ENCODE measurements at places on chromosomes 11 and 22. TPM values are rescaled to one million over a fixed set of nuclear protein-coding genes. Genes with fewer than 3 reads are reported as not detected.

APLNR gene
- polyA plus RNA-seq, result not detected

MUC15 gene
- not detected for polyA plus RNA-seq

EIF3M gene
- 601 TPM for polyA plus RNA-seq

ENTHD1 gene
- polyA plus RNA-seq, result not detected

- DNase-seq, result no peak
- H3K36me3 ChIP-seq, result no peaks in the 10 kb centered on the region
- H3K4me1 ChIP-seq, result peaks cover 13% of the 10 kb centered on the region
- no peak overlapping the region for H3K27ac ChIP-seq
- no peak overlapping the region for H3K4me3 ChIP-seq
Observed at GRCh38 chr11:66541892-66542291, 4.0 kb downstream of the ZDHHC24 start.

- H3K27ac ChIP-seq, result no peak overlapping the region
- peaks cover 32% of the 10 kb centered on the region for H3K4me1 ChIP-seq
- no peaks in the 10 kb centered on the region for H3K36me3 ChIP-seq
- peak overlapping the region; percentile 30 for H3K4me3 ChIP-seq
- no peak for DNase-seq
- peaks cover 70% of the 10 kb centered on the region for H3K27me3 ChIP-seq
Observed at GRCh38 chr11:125140233-125140632, 24.3 kb upstream of the PKNOX2 start.

DNA sequence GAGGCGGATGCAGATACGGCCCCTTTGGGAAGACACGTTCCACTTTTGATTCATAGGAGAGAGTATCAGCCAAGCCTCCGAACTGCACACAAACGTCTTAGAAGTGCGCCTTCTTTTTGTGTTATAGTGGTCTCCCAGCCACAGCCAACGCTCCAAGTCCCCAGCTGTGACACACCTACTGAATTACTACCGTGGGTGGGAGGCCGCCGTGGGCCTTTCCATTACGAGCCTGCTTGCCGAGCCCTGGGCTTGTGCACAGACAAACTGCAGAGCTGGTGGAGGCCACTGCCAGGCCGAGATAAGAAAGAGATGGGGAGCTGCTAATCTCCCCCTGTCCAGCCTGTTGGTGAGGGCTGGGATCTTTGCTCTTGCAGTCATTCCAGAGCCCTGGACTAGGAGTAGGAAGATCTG, 761 bp downstream of the HMBS start:
- H3K27me3 ChIP-seq, result no peaks in the 10 kb centered on the region
- no peak for DNase-seq
- peak overlapping the region; percentile 55 for H3K4me3 ChIP-seq
- H3K27ac ChIP-seq, result peak overlapping the region; percentile 40
- H3K4me1 ChIP-seq, result peaks cover 4% of the 10 kb centered on the region
- no peaks in the 10 kb centered on the region for H3K36me3 ChIP-seq

GRCh38 chr11:116829525-116830183, at the start of gene APOC3:
APOC3 (plus strand) TSS chr11:116829907; CDS start chr11:116830583, 676 bp downstream.
- no peak within 1 kb of the TSS for H3K4me3 ChIP-seq
- H3K27ac ChIP-seq, result no peak within 1 kb of the TSS
- no peak for DNase-seq
- H3K27me3 ChIP-seq, result no peaks in the 10 kb centered on the region
- no peaks in the 10 kb centered on the region for H3K4me1 ChIP-seq

DNA sequence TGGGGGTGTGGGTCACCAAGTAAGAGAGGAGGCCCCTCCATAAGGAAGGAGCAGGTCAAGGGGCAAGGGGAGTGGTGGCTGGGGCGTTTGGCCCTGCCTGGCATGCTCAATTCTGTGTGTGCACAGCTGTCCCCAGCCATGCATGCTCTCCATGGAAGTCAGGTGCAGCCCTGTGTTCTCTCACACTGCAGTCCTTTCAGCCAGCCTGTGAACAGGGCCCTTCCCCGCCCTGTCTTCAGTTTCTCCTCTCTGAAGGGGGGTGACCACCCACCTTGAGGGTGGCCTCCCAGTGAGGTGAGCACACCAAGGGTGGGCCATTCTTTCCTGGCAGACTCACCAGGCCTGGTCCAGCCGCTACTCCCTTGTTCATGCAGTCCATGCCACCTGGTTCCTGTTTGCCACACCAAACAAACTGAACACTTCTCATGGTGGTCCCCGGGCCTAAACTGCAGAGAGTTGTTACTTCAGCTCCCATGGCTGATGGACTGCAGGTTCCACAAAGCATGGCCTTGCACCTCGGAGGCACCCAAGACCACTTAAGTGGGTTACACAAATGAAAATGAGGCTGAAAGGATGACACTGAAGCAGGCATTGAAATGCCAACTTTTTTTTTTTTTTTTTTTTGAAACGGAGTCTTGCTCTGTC, 1.7 kb upstream of the CHCHD10 start:
- peaks cover 36% of the 10 kb centered on the region for H3K27me3 ChIP-seq
- DNase-seq, result no peak
- H3K4me1 ChIP-seq, result peaks cover 10% of the 10 kb centered on the region
- H3K4me3 ChIP-seq, result no peak overlapping the region
- no peaks in the 10 kb centered on the region for H3K36me3 ChIP-seq
- no peak overlapping the region for H3K27ac ChIP-seq

- no peaks in the 10 kb centered on the region for H3K27me3 ChIP-seq
- H3K27ac ChIP-seq, result no peak overlapping the region
- H3K4me3 ChIP-seq, result no peak overlapping the region
- no peak for DNase-seq
Observed at GRCh38 chr11:120752668-120753067, 241.1 kb downstream of the GRIK4 start.

- DNase-seq, result no peak
- H3K27ac ChIP-seq, result no peak overlapping the region
- no peaks in the 10 kb centered on the region for H3K36me3 ChIP-seq
- H3K4me1 ChIP-seq, result no peaks in the 10 kb centered on the region
Observed at GRCh38 chr11:26558190-26558589, 13.9 kb downstream of the MUC15 start.

DNA sequence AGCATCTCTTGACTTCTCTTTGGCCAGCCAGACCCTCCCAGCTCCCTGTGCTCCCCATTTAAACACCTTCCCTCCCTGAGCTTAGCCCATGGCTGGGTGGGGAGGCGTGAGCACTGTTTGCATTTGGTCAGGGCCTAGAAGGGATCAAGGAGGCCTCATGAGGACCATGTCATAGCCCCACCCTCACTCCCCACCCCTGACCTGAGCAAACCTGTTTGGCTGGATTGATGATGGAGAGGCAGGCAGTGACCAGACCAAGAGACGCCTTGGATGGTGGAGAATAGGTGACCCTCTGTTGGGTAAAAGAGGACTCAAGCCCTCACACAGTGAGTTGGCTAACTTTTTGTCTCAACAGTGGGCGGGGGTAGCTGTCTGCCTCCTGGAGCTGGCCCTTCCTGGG, 49.9 kb downstream of the ST3GAL4 start:
- H3K4me3 ChIP-seq, result no peak overlapping the region
- no peaks in the 10 kb centered on the region for H3K36me3 ChIP-seq
- DNase-seq, result no peak

GRCh38 chr11:33721426-33721825, 14.8 kb downstream of the CD59 start:
- 0 out of 2 replicates have a peak, but pooled peaks cover 5% of the 10 kb centered on the region for H3K36me3 ChIP-seq
- DNase-seq, result no peak
- no peaks in the 10 kb centered on the region for H3K27me3 ChIP-seq

DNA sequence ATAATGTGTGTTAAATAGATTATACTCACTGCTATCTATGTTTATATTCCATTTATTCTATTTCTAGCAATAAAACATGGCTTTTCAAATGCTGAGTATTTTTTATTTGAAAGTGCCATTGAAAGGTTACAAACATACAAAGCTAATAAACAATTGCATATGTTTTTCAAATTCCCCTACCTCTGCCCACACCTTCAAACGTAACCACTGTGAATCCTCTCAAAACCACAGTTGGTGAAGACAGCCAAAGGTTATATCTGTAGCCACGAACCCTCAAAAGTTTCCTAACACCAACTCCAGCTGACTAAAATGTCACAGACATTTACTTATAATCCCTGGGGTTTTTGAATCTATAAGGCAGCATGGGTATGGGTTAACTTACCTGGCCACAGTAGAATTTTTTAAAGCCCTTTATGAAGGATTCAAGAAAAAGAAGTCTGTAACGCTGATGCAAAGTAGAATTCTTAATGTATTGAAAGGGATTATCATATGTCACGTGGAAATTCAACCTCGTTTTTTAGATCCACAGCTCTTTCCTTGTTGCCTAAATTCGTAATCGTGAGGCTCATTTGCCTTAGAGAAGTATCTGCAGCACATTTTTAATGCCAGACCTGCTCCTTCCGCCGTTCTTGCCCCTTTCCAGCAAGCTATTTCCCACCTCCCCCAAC, 122.5 kb upstream of the ZC3H12C start:
- H3K27ac ChIP-seq, result no peak overlapping the region
- H3K4me3 ChIP-seq, result no peak overlapping the region
- DNase-seq, result no peak
- no peaks in the 10 kb centered on the region for H3K4me1 ChIP-seq
- no peaks in the 10 kb centered on the region for H3K27me3 ChIP-seq
- no peaks in the 10 kb centered on the region for H3K36me3 ChIP-seq

GRCh38 chr11:28863422-28863821, 755.2 kb downstream of the METTL15 start:
- H3K4me3 ChIP-seq, result no peak overlapping the region
- no peaks in the 10 kb centered on the region for H3K27me3 ChIP-seq
- no peaks in the 10 kb centered on the region for H3K36me3 ChIP-seq
- no peak for DNase-seq
- H3K27ac ChIP-seq, result no peak overlapping the region
- peaks cover 25% of the 10 kb centered on the region for H3K4me1 ChIP-seq

- no peaks in the 10 kb centered on the region for H3K27me3 ChIP-seq
- H3K4me3 ChIP-seq, result no peak overlapping the region
- no peak for DNase-seq
- no peaks in the 10 kb centered on the region for H3K4me1 ChIP-seq
- no peaks in the 10 kb centered on the region for H3K36me3 ChIP-seq
- no peak overlapping the region for H3K27ac ChIP-seq
Observed at GRCh38 chr11:61345954-61346843, 13.2 kb downstream of the TKFC start.

DNA sequence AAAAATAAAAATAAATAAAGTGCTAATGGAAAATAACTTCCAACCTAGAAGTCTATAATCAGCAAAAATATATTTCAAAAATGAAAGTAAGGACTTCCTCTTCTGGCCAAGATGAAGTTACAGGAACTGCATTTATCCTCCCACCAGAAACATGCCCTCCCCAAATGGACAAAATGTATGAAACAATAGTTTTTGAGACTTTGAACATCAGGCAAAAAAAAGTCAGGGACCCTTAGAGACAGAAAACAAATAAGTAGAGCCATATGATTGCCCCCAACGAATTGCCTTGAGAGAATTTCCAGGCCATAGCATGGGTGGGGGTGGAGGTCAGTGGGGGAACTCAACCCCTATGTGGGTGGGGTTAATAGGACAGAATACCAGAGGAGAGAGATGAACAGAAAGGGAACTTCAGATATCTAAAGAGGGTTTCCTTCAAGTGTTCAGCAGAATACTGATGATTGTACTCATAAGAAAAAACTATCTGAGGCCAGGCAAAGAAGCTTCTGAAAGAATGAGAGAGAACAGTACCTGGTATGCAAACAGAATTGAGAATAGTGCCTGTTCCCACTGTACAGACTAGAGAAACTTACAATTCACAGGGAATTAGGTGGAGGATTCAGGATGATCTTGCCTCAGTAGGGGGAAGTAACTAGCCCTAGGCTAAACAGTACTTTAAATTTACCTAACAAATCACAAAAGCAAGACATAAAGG, 26.6 kb upstream of the IL10RA start:
- no peak for DNase-seq
- H3K27ac ChIP-seq, result no peak overlapping the region
- H3K36me3 ChIP-seq, result no peaks in the 10 kb centered on the region
- H3K4me1 ChIP-seq, result no peaks in the 10 kb centered on the region
- H3K4me3 ChIP-seq, result no peak overlapping the region

DNA sequence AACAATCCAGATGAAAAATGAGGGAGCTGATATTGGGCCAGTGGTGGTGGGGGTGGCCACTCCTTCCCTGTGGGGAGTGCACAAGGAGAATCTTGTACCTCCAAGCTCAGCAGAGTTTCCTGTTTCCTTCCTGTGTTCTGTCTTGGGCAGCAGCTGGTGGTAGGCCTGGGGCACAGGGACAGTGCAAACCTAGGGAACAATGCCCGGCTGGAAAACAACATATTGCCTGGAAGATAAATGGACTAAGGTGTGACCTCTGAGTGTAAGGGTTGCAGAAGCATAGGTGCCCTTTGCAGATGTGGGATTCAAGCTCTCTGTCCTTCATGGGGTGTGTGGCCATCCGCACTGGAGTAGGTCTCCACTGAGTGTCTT, 5.8 kb upstream of the JAM3 start:
- no peak overlapping the region for H3K4me3 ChIP-seq
- peaks cover 10% of the 10 kb centered on the region for H3K4me1 ChIP-seq
- no peak overlapping the region for H3K27ac ChIP-seq
- no peak for DNase-seq

DNA sequence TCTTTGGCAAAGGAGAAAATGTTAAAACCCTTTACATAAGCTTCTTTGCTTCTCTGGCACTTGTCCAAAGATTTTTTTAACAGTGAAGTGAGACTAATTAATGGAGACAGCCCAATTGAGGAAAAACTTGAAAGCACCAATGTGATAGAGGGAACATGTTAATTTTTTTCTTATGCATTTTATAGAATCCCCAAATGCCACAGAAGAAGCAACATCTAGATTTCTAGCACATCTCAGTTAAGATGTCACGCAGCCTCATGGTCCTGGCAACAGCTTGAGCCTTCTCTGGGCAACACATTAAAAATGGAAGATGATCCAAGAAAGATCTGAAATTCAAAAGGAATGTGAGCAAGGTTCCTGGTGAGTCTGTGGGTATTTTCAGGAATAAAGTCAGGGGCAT, 48.5 kb downstream of the PACSIN2 start:
- no peak for DNase-seq
- H3K4me1 ChIP-seq, result peaks cover 31% of the 10 kb centered on the region
- no peaks in the 10 kb centered on the region for H3K36me3 ChIP-seq

- H3K36me3 ChIP-seq, result no peaks in the 10 kb centered on the region
- peak within 1 kb of the TSS; percentile 68 for H3K4me3 ChIP-seq
- no peak within 1 kb of the TSS for H3K27ac ChIP-seq
- H3K4me1 ChIP-seq, result peaks cover 23% of the 10 kb centered on the region
- peak; percentile 86 for DNase-seq
Observed at GRCh38 chr11:129375751-129376657, at the start of gene BARX2. BARX2 (plus strand) TSS chr11:129375848; CDS start chr11:129376036, 188 bp downstream.

GRCh38 chr22:36194971-36195370, 6.6 kb downstream of the APOL4 start:
- no peaks in the 10 kb centered on the region for H3K27me3 ChIP-seq
- no peaks in the 10 kb centered on the region for H3K36me3 ChIP-seq
- no peak overlapping the region for H3K4me3 ChIP-seq
